Tibial nerve (tissue), 4 donors: ENCODE measurements at places on chromosomes 16 and 17. TPM values are rescaled to one million over a fixed set of nuclear protein-coding genes. Genes with fewer than 3 reads are reported as not detected.

MYO15A gene
- 7.5 TPM for total RNA-seq

DNA sequence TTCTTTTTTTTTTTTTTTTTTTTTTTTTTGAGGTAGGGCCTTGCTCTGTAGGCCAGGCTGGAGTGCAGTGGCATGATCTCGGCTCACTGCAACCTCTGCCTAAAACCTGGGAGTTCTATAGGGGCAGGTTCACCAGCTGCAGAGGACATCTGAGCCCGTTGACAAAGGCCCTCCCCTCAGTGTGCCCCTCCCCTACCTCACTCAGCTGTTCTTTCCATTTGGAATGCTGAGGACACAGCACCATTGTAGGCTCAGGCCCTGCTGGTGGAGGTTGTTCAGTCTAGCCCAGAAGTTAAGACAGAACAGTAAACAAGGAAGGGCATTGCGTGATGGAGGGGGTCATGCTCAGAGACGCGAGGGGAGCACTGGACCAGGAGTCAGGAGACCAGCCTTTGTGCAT lies 21.8 kb upstream of the KIF19 start:
- no peak overlapping the region for H3K4me3 ChIP-seq
- DNase-seq, result no peak
- no peaks in the 10 kb centered on the region for H3K36me3 ChIP-seq
- H3K4me1 ChIP-seq, result no peaks in the 10 kb centered on the region
- H3K27me3 ChIP-seq, result no peaks in the 10 kb centered on the region

DNA sequence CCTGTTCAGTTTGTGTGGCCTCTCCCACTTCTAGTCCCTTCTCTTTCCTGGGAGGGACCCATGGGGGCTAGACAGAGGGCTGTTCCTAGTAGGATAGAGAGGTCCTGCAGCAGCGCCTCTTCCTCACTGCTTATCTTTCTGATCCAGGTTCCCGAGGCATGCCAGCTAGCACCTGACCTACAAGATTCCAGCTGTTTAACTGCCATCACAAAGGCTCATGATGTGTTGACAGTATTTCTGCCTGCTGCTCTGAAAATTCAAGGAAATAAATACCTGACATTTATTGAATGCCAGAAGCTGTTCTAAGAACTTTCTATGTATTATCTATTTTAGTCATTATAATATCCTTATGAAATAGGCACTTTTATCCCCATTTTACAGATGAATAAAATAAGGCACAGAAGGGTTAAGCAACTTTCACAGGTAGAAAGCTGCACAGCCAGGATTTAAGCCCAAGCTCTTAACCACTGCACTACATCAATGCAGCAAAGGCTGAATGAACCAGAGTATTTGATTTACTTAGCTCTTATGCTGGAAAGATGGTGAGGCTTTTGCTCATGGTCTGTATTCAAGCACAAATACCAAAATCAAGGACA lies 38.8 kb downstream of the HEATR6 start:
- H3K4me1 ChIP-seq, result no peaks in the 10 kb centered on the region
- peaks cover 38% of the 10 kb centered on the region for H3K36me3 ChIP-seq
- no peaks in the 10 kb centered on the region for H3K27me3 ChIP-seq
- H3K27ac ChIP-seq, result no peak overlapping the region

GRCh38 chr17:70796757-70797156 lies 627.4 kb downstream of the KCNJ2 start:
- no peak overlapping the region for H3K4me3 ChIP-seq
- H3K27me3 ChIP-seq, result no peaks in the 10 kb centered on the region
- no peak for DNase-seq
- no peaks in the 10 kb centered on the region for H3K4me1 ChIP-seq

DNA sequence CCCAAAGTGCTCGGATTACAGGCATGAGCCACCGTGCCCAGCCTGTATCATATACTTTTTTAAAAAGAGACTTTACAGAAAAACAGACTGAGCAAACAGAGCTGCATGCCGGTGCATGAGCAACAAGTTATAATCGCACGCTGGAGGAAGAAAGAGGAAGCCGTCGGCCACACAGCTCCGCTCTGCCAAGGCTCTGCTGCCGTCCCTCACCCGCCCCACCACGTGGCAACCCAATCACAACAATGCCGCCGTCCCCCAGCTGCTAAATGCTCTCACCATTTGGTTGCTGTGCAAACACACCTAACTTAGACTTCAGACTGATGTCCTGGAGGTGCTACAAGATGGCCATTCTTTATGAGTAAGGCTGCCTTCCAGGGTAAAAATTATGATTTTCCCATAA lies 83.5 kb downstream of the ADCY9 start:
- no peak overlapping the region for H3K27ac ChIP-seq
- H3K4me3 ChIP-seq, result no peak overlapping the region
- H3K27me3 ChIP-seq, result no peaks in the 10 kb centered on the region
- H3K4me1 ChIP-seq, result no peaks in the 10 kb centered on the region

GRCh38 chr17:11997972-11998233 lies 628 bp upstream of the ZNF18 start:
- H3K36me3 ChIP-seq, result no peaks in the 10 kb centered on the region
- no peak for DNase-seq

DNA sequence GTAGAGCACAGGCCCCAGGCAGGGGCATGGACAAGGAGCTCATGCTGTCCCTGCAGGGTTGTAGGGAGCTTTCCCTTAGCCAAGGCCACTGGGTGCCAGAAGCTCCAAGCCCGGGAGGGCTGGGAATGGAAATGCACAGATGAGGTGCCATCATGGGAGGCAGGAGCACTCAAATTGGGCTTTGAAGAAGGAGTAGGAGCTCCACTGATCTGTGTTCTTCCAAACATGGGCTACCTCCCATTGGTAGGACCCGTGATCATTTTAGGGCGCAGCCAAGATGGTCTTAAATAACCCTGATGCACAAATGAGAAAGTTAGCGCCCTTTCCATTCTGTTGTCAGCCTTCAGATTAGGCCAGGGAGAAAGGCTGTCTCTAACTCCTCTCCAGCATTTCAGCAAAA lies 201.5 kb downstream of the ZNF423 start:
- no peak for DNase-seq
- no peaks in the 10 kb centered on the region for H3K36me3 ChIP-seq
- H3K4me3 ChIP-seq, result no peak overlapping the region
- H3K27ac ChIP-seq, result no peak overlapping the region
- H3K27me3 ChIP-seq, result no peaks in the 10 kb centered on the region
